ENCODE measurements at places on chromosomes 7 and 10.

GRCh38 chr10:124595143-124595883 is 133.7 kb downstream of the LHPP start:
- no peak for DNase-seq

- DNase-seq: peak; percentile 0
These were observed 292.2 kb upstream of the TAC1 start for GRCh38 chr7:97439637-97440214.

DNA sequence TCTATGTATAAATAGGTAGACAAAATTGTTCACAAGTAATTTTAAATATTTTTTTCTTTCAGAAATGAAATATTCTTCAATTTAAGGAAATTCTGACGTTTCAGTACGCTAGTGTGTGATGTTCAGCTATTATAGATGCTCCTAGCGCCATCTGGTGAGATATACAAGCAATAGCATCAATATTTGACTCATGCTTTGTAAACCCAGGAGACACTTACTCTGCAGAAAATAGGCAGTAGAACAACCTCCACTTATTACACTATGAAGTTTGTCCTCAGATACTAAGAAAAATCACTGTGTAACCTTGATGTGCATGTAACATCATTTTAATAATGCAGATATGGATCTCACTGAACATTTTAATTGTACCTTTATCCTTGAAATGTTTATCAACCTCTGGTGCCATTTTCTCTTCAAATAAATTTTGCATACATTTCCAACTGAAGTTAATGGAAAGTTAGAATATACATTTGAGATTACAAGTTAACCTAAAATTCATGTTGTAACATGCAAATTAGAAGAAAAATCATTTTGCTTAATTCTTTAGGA is 151.5 kb upstream of the FAM3C start:
- peak; percentile 90 for DNase-seq

DNA sequence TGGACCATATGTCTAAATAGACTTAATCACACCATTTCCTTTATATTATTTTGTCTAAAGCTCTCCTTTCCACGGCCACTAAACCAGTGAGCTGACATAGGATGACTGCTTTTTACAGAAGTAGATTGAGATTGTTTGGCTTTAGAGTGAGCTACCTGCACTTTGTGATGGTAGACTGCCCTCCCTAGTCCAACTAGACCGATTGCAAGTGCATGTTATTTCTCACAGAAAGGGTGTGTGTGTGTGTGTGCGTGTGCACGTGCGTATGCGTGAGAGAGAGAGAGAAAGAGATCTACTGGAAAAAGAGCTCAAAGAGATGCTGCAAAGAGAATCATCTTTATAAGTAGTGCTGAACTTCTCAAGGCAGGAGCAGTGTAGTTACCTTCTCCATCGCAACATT is 60.7 kb downstream of the VCL start:
- DNase-seq: peak; percentile 68

GRCh38 chr7:77746824-77747165 is 50.5 kb downstream of the RSBN1L start:
- DNase-seq: no peak

GRCh38 chr10:15485027-15485426 is 113.9 kb upstream of the FAM171A1 start:
- no peak for DNase-seq

Measured in choroid plexus epithelial cell (primary cell).